ENCODE measurements at places on chromosomes 3 and 15.
A peak's percentile ranks its signal among the peaks of the same experiment; 100 is the strongest.

GRCh38 chr3:136093771-136094170 is 102.4 kb downstream of the MSL2 start:
- DNase-seq = no peak

DNA sequence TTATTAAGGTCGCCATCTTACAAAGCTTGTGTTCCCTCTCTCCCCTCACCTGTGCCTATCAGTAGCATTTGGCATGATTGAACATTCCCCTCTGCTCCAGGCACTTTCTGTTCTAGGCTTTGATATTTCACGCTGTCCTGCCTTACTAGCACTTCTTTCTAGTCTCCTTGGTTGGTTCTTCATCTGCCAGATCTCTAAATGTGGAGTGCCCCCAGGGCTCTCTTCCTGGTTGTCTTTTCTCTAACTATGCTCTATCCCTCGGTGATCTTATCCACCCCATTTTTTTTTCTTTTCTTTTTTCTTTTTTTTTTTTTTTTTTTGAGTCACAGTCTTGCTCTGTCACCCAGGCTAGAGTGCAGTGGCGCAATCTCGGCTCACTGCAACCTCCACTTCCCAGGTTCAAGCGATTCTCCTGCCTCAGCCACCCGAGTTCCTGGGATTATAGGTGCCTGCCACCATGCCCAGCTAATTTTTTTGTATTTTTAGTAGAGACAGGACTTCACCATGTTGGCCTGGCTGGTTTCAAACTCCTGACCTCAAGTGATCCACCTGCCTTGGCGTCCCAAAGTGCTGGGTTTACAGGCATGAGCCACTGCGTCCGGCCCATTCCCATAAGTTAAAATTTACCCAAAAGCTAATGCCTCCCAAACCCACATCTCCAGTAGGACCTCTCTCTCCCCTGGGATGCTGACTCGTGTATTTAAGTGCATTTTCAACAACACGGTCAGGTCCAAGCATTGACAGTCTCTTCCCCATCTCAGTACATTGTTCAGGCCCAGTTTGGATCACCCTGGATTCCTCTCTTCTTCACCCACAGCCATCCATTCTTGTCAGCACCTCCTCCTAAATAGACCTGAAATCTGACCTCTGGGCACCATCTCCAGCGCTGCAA is 5.2 kb downstream of the NUSAP1 start:
- DNase-seq = no peak

GRCh38 chr15:27813139-27813538 is 286.0 kb downstream of the OCA2 start:
- DNase-seq = no peak

DNA sequence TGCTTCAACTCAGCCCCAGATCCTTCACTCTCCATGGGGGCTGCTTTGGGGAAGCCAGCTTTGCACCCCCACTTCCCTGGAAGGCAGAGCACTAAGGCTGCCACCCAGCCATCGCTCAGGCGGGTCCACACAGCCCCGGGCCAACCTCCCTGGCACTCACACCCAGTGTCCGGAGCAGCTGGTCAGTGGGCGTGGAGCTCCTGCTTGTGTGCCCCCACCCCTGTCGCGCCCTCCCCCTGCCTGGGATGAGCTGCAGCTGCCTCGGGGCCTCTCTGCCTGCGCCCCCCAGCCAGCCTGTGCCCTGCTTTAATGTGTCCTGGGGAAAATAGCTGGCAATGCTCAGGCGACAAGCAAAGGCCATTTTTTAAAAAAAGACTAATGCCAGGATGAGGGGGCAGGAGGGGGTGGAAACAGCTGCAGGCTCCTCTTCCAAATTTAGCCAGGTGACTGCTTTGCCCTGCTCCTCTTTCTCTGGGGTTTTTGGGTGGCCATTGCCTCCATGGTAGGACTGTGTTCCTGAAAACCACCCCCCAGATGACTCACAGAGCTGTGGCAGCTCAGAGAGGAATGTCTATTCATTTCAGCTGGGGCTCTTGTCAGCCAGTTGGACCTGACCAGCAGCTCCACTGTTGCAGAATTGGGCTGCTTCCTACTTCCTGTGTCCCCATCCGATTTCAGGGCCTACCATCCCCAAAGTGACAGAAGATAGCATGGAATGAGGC is 65.0 kb downstream of the CEMIP start:
- no peak for DNase-seq

DNA sequence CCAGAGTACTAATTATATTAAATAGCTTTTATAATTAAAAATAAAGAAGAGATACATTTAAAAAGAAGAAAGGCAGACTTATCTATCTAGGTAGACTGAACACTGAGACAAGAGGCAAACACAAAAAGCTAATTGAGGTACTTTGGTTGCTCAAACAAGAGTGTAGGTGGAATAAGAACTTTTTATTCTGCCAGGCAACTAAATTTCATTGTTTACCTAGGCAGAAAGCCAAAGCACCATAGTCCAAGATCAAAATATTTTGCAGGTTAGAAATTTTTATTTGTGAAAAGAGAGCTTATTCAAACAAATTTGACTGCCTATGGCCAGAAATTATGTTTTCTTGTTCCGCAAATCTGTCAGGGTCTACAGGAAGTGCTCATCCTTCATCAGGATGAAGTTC is 499.6 kb upstream of the GBE1 start:
- DNase-seq = no peak

DNA sequence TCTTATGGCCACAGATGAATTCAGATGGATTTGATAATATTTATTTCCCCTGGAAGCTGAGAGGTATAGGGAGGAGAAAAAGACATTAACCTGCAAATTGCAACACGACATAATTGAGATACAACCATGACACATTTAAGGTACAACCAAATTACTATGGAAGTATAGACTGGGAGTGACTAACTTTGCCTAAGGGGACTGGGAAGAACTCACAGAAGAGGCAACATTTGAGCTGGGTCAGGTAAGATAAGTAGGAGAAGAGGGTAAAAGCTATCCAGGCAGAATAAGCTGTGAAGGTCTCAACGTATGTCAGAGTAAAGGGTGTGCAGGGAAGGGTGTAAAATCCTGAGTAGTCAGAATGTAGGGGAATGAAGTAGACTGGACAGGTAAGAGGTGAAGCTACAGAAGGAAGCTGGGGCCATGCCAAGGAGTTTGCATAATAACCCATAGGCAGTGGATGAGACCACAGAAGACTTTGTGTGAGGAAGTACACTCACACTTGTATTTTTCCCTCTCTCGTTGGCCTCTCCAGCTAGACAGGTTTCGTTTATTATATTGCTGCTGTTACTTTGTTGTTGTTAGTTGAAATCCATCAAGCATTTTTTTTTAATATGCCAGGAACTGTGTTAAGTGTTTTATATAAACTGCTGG is 28.0 kb upstream of the PTX3 start:
- no peak for DNase-seq

DNA sequence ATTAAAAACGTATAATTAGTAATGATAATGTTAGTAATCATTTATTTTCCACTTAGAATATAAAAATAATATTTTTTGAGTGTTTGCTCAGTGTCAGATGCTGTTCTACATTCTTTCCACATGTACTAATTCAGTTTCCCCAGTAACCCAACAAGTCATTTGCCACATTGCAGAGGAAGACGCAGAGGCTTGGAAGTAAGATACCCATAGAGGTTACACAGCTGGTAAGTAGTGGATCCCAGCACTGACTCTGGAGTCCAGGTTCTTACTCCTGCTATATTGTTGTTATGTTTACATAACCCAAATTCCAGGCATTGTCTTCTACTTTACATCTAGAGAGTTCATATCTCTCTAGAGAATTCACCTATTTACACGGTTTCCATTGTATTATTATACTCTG is 48.2 kb upstream of the MYO5C start:
- DNase-seq = no peak

- no peak for DNase-seq
Measured at GRCh38 chr3:177150218-177150916, 46.9 kb downstream of the TBL1XR1 start.

GRCh38 chr3:27559835-27560234 is 75.7 kb upstream of the SLC4A7 start:
- DNase-seq = peak; percentile 66

- no peak for DNase-seq
Measured at GRCh38 chr15:80838666-80839065, 59.5 kb downstream of the CEMIP start.

DNA sequence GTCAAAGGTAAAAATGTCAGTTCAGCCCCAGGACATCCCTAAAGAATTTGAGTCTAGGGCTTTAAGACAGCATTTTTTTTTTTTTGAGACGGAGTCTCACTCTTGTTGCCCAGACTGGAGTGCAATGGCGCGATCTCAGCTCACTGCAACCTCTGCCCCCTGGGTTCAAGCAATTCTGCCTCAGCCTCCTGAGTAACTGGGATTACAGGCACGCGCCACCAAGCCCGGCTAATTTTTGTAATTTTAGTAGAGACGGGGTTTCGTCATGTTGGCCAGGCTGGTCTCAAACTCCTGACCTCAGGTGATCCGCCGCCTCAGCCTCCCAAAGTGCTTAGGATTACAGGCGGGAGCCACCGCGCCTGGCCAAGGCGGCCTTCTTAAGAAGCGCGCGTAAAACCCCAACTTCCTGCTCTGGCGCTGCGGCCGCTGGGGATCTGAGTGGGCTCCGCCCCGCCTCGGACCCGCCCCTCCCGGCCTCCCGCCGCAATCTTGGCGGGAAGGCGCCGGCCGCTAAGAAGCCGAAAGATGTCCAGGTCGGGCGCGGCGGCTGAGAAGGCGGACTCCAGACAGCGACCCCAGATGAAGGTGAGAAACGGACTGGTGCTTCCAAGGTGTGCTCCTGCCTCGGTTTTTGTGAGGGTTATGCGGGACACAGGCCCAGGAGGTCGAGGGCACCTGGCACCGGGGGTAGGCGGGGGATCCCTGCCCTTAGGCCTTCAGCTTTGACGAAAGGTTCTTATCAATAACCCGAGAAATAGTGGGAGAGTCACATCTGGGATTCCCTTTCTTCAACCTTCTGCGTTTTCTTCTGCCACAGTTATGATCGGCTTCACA is at the start of gene WDR76:
Gene WDR76 (plus strand): TSS at position 495 of the 834 bp plus-strand sequence. CDS start 31 bp downstream, at position 526.
- DNase-seq = peak; percentile 52

DNA sequence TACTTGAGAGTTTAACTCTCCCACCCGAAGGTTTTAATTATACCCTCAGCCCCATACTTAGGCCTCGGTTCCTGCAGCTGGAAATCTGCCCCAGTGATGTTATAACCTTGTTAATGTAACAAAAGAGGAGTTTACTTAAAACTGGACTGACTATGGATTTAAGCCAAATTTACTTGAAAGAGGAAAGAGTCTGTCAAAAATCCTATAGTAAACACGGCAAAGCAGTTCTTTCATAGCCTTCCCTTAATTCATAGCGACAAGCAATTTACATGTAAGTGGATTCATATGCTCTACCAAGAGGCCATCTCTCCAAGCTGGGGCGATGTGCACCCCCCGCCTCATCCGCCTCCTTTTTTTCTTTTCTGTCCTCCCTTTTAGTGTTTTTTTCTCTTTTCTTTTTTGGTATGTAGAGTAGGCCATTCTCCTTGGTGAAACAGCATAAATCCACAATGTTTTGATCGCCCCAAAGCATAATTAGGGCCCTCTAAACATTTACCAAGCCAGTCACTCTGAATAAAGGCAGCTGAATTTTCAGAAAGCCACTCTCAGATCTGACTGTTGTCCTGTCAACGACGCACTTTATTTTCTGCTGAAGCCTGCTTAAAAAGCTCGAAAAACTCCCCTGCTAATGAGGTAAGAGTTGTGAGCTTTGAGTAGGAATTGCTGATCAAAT is 373.1 kb upstream of the WNT5A start:
- DNase-seq = no peak

- DNase-seq = no peak
Measured at GRCh38 chr3:176905331-176905730, 292.0 kb downstream of the TBL1XR1 start.

DNA sequence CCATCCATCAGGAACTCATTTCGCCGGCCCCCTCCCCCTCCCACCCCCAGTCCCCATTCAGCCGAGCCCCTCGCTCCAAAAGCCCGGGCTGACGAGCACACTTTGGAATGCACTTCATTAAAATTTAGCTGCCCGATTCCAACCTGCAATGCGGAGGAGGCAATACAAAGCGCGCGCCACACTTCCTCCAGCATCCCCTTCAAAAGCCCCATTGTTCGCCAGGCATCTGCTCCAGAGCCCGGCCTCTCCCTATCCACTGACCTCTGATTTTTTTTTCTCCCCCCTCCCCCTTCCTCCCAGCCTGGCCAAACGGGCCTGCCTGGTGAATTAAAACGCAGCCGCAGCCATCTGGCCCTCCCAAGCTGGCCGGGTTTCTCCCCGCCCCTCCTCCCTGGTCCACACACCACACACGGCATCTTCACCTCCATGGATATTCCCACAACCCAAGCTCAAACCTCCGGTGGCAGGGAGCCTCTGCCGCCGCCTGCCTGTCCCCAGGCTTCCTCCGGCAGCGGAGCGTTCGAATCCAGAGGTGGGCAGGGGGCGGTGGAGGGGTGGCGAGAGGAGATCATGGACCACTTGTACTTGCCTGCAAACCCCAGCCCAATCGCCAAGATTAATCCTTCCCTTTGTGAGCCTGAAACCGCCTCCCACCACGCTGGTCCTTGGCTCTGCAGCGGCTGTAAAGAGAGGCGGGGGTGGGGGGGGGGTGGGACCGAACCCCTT is 441.3 kb downstream of the MAGI1 start:
- DNase-seq = no peak

DNA sequence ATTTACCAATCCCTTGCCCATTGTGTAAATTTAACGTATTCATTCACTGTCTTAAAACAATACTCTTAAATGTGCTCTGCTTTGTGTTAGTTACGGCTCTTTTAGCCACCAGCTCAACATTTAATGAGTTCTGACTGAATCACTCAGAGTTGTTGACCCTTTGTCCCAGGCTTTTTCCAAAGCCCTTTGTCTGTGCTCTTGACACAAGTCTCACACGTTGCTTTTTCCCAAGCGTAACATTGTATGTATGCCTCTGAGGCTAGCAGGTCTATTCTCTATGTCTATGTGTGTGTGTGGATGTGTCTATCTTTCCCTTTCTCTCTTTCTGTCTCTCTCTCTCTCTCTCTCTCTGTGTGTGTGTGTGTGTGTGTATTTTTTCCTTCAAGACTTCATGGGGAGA is 435.4 kb upstream of the GOLIM4 start:
- no peak for DNase-seq

- DNase-seq = no peak
Measured at GRCh38 chr3:74883690-74884089, 269.2 kb upstream of the CNTN3 start.

GRCh38 chr3:14057701-14058100 is 67.0 kb downstream of the CHCHD4 start:
- DNase-seq = no peak

GRCh38 chr3:14852717-14853116 is 34.0 kb downstream of the FGD5 start:
- no peak for DNase-seq

DNA sequence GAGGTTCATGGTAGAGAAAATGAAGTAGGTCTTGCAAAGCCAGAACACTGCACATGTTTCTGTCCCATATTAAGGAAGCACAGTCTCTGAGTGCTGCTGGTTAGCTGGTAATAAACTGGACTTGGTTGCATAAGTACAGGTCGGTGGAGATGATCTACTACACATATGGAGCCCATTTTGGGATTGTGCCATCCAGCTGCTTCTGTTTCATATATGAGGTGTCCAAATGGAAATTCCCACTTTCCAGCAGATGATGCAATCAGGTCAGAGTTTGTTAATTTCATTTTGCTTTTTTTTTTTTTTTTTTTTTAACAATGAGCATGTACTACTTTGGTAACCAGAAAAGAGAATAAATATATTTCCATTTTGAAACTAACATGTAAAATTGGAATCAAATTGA is 122.6 kb downstream of the SATB1 start:
- DNase-seq = no peak
